ENCODE measurements at places on chromosomes 16 and 17.

DNA sequence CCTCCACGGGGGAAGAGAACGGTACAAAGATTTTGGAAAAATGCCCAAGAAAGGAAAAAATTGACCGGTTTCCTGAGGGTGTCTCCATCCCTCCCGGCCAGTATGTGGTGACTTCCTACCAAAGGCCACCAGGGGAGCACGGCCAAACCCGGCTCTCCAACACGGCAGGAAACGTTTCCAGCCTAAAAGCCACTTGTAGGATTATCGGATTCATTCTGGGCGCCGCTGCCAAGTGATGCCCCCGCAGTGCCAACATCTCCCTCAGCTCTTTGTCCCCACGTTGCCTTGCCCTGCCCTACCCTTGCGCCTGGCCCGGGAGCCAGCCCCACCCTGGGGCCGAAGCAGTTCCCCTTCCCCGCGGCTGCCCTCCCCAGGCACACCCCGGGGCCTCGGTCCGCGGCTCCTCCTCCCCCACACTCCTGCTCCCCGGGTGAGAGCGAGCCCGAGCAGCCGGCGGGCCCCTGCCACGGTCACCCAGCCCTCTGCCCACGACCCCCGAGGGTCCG lies 688 bp downstream of the CRK start:
- DNase-seq = no peak

DNA sequence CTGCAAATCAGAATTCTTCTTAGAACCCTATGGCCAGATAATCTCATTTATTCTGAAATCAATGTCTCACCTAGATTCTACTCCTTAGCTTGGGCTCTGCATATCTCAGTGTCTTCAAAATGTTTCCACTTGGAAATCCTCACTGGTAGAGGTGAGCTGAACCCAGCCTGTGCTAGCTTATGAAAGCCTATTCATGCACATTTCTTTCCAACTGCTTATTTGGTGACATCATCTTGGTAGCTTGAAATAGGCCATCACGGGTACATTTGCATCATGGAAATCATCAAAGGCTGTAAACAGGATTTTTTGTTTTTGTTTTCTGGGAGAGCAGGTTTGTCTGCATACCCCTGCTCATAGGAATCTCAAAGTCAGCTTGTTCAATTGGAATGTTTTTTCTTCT lies 130.8 kb downstream of the KCNJ18 start:
- no peak for DNase-seq

DNA sequence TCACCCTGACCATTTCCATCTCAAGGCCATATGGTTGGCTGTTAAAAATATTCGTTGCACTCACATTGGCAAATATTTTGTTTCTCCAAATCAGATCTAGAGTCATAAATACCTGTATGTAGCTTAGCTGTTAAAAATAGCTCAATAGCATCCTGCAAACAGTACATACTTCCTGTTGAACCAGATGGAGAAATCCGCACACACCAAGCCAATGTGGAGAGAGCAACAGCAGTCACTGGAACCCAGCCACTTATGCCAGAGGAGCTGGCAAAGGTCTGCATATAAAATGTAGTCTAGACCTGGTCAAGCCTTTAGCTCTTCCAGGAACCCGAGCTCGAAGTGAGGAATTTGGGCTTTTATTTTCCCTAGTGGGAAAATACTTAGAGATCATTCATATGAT lies 146.4 kb upstream of the KCNJ16 start:
- no peak for DNase-seq

DNA sequence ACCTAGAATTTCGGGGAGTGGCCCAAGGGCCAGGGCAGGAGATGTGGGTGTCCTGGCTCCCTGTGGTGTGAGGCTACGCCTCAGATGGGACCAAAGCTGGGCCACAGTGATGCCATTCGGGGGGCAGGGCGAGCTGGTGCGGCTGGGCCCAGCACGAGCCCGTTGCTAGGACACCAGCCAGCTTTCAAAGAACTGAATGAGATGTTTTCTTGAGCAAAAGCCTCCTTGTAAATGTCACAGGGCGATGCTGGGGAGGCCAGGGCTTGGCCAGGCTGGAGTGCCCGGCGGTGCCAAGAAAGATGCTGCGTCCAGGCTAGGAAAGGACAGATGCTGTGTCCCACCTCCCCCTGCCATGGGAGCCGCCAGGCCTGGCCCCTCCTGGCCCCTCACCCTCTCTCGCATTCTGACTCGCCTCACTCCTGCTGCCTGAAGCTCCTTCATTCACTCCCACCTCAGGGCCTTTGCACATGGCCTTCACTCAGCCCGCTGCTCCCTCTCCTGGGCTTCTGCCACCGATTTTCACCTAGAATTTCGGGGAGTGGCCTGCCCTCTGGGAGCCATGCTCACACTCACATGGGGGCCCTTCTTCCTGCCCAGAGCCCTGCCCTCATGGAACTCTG lies 39.1 kb downstream of the CPNE2 start:
- no peak for DNase-seq

DNA sequence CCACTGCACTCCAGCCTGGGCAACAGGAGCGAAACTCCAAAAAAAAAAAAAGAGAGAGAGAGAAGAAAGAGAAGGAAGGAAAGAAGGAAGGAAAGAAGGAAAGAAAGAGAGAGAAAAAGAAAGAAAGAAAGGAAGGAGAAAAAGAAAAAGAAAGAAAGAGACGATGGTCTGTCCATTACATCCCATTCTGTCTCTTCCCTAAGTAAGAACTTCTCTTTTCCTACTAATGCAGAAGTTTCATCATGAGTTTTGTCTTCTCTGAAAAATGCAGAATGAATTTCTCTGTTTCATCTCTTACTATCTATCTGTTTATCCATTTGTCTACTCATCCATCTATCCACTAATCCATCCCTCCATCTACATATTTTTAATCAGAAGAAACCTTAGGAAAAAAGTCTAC lies 94.9 kb upstream of the MED13 start:
- no peak for DNase-seq

GRCh38 chr17:62578757-62579487 lies 48.5 kb upstream of the MRC2 start:
- DNase-seq = no peak

All from stimulated activated CD4-positive, alpha-beta T cell treated with anti-CD3 and anti-CD28 coated beads, Interleukin-4, amount 100 ng/mL, for 4 hours (primary cell).